ENCODE measurements at places on chromosomes 7 and 10.

DNA sequence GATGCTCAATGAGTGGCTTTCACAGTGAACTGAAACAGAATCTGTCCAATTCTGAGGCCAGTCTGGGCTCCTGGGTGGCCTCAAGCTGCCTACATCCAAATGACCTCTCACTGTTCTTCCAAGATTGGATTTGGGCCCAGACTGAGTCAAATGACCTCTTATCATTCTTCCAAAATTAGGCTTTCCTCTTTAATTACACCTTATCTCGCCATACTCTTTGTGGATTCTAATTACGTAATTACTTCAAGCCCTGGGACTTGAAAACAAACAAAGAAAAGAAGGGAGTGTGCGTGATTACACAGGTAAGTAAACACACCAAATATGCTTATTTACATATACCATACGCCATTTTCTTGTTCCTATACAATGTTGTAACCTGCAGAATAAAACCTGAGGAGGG is 18.8 kb downstream of the SORBS1 start:
- DNase-seq, result no peak

DNA sequence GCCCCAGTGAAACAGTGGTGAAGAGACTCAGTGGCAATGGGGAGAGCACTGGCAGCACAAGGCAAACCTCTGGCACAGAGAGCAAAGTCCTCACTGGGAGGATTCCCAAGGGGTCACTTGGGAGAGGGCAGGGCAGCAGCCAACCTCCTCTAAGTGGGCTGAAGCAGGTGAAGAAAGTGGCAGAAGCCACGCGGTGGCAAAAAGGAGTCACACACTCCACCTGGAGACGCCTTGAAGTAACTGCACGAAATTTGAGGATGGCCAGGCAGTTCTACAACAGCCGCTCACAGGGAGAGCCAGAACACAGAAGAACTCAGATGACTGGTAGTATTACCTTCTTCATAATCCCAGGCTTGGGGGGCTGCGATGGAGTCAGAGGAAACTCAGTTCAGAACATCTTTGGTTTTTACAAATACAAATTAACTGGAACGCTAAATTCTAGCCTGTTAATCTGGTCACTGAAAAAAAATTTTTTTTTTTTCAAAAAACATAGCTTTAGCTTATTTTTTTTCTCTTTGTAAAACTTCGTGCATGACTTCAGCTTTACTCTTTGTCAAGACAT is 574 bp upstream of the IL6 start:
- DNase-seq, result no peak

DNA sequence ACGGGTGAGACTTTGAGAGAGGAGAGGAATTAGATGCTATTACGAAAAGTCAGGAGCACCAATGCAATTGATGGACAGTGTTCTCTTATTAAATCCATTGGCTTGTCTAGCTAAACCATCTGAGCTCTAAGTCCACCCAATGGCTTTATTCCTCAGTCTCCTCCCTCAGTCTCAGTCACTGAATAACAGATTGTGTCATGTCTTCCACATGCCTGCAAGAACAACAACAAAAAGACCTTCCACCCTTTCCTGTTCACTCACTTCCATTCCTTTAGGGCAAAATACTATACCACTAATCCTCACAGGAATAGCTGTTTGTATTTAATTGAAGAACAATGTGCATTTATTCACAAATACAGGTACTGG is 154.8 kb upstream of the LAMB4 start:
- no peak for DNase-seq

DNA sequence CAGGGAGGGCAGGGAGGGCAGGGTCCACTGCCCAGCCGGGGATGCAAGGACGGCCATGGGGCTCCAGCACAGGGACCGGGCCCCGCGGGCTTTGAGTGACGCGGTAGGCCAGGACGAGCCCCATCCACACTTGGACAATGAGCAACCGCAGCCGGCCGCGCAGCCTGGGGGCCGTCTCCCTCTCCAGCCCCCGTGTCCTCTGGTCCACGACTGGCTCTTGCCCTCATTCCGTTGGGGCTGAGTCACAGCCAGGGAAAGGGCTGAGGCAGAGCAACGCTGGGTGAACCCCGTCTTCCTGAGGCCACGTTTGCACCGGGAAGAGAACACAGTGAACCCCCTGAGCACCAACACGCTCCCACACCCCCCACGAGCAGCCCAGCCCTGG is 23.7 kb downstream of the SHH start:
- no peak for DNase-seq

DNA sequence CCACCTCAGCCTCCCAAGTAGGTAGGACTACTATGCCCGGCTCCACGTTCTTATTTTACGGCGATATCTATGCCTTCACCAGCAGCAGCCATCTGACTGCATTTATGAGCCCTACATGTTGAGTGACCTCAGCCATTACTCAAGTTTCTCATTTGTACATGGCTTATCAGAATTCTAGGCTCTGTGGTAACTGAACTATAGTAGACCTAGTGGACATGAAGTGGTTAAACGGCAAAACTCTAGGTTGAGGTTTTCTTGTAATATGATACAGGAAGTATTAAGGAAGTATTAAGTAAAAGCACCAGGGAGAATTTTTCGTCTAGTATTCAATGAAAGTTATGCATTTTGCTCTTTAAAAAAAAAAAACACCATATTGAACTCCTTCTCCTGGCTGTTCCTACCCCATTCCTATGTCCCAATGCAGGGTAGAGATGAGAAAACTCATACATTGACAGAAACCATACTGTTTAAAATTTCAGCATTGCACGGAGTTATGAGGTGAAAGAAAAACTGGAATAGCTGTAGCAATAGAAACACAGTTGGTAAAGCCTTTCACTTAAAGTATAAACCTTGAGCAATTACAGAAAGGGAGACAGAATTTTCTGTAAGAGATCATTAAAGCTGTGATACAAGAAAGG is 39.8 kb upstream of the EPC1 start:
- DNase-seq, result no peak

DNA sequence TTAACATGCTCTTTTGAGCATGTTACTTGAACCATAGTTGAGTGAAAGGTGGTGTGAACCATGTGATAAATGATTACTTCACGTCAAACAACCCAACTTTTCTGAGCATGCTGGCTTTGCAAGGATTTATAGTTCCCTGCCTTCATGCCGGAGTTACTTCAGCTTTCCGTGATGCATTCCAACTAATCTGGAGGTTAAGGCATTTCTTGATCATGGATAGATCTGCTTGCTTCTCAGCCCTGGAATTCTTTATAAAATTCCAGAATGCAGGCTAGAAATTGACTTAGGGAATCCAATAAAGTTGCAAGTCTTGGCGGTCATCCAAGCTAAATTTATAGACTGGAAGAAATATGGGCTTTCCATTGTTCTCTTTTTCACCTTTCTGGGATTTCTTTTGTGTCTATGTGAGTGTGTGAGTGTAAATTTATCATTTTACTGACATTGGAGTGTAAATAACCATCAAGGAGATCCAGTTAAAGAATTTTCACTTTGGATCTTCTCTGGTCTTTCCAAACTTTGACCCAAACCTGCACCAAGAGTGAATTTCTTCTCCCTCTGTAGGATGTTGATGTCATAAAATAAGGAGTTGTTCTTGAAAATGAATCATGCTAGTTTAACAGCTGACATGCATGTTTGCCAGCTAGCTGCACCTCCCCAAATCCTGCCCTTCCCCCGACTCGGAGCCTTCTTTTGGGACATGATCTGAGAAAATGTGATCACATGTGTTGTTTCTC is 289.0 kb downstream of the TWIST1 start:
- no peak for DNase-seq

GRCh38 chr7:32588657-32589056 is 93.4 kb downstream of the AVL9 start:
- no peak for DNase-seq

GRCh38 chr7:28999427-28999826 is 41.3 kb upstream of the TRIL start:
- no peak for DNase-seq

- DNase-seq, result no peak
Observed at GRCh38 chr10:13707156-13707881, 120.6 kb downstream of the PRPF18 start.

GRCh38 chr7:11077816-11078215 is 104.1 kb downstream of the PHF14 start:
- no peak for DNase-seq

GRCh38 chr7:150406567-150407421 is 27.7 kb downstream of the ZNF775 start:
- no peak for DNase-seq

DNA sequence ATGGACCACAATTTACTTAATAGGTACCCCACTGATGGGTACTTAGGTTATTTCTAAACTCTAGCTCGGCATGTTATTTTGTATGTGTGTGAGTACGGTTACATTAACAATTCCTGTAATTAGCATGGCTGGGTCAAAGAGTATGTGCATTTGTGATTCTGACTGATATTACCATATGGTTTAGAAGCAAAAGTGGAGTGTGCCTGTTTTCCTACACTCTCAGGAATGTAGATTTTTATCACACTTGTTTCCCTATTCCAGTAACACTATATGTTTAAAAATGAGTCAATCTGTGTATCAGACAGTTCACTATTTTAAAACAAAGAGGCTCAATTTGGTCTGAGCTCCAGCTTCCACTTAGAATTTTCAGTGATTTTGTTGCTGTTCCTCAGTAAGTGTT is 44.6 kb upstream of the GSDME start:
- no peak for DNase-seq

DNA sequence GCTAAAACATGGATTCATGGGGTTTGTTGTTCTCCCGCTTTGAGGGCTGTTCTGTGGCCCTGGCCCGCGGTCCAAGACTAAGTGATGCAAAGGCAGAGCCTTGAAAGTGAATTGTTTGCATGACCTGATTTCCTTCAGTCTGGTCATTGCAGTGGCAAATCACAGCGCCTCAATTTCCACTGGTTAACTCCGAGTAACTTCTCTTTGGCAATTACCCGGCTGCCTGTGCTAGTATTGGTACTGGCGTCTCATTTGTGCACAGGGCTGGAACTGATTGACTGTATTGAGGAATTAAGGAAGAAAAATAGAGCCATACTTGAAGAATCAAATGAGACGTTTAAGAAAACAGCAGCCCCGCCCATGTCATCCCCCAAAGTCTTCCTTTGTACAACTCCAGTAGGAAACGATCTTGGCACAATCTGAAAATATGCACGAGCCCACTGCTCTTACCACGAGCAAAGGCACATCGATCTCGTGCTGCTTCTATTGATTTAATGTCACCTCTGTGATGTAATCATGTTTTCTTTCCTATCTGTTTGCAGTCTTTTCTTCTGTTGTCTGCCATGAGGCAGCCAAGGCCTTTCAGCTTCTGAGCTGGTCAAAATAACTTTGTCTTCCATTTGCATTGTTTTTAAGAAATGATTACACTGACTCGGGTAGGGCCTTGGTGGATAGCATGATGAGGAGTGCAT is 60.6 kb upstream of the SHH start:
- DNase-seq, result no peak

GRCh38 chr10:6146921-6147320 is 55.8 kb upstream of the PFKFB3 start:
- no peak for DNase-seq

GRCh38 chr7:153902862-153903261 is 149.3 kb upstream of the DPP6 start:
- no peak for DNase-seq

DNA sequence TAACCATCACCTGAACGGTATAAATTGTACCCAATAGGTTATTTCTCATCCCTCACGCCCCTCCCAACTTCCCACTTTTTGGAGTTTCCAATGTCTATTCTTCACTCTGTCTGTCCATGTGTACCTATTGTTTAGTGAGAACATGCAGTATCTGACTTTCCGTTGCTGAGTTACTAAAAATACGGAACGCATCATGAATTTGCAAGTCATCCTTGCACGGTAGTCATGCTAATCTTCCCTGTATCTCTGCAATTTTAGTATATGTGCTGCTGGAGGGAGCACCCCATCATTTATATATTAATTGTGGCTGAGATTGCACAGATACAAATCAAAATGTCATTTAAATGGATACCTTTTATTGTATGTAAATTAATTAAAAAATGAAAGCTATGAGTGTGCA is 75.7 kb upstream of the SFMBT2 start:
- DNase-seq, result no peak

DNA sequence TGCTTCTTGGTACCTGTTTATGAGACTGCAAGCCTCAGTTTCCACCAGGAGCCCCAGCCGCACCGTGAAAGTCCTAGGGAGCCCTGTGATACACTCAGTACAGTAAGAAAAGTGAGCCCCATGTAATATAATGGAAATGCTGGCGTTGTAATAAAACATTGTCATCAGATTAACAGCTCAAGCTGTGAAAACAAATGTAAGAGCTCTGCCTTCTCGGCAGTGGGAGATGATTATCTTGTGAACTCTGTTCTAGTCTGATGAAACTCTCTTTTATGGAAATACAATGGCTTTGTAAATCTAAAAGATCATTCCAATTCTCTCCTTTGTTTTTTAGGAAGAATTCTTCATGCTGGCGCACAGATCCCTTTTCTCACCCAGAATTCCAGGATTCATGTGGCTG is 299.9 kb downstream of the ABCA13 start:
- DNase-seq, result no peak

DNA sequence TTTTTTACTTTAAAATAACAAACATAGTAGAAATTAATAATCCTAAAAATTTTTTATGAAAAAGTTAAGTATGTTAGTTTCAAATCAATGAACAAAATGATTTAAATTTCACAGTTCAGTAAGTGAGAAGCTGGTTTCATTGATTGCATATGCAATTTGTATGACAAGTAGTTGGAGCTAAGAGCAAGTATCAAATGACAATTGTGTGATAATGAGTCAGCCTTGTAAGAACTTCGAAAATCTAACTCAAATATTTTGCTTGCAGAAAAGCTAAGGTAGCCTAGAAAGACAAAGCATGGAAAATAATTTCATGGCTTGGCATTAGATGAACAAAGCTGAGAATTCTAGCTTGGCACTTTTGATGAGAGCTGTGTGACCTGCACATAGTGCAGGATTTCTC is 111.5 kb downstream of the HDAC9 start:
- no peak for DNase-seq

DNA sequence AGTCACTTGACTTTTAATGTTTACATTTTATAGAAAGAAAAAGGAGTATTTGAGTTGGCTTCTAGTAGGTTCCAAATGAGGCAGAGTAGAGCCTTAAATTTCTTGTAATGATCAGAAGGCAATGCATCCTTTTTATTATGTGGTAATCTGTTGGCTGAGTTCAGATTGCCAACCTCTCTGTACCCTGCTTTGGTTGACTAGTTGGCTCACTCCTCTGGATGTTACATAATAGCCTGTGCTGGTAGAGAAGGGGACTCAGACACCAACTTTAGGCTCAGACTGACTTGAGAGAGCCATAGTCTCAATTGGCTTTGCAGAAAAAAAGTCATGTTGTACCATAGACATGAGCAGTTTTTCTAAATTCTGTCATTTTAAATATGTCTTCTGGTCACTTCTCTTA is 46.8 kb upstream of the GLCCI1 start:
- no peak for DNase-seq

GRCh38 chr7:151756076-151756731 is 120.7 kb downstream of the PRKAG2 start:
- DNase-seq, result no peak
